Activated naive CD8-positive, alpha-beta T cell treated with anti-CD3 and anti-CD28 coated beads, Interleukin-2, amount 50 U/mL, for 24 hours (primary cell): ENCODE measurements at places on chromosomes 3 and 15.

DNA sequence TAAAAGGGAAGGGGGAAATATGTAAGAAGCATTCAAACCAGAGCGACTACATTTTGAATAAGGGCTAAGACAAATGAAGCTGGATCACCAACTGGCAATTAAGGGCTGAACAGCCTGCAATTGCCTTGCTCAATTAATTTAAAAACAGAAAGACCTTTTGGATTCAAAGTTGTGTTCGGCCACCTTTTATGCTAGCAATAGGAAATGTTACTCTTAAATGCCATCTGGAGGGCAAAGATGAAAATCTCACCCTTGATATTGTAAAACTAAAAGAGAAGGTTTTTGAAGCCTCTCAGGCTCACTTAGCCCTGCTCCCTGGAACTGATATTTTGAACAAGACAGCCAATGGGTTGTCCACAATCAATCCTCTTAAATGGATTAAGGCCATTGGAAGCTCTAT, 44.2 kb downstream of the ACAD9 start:
- no peak for DNase-seq

- DNase-seq: no peak
Observed at GRCh38 chr15:49370782-49371181, 52.3 kb upstream of the FGF7 start.

GRCh38 chr15:71334873-71335272, 219.6 kb downstream of the THSD4 start:
- no peak for DNase-seq

DNA sequence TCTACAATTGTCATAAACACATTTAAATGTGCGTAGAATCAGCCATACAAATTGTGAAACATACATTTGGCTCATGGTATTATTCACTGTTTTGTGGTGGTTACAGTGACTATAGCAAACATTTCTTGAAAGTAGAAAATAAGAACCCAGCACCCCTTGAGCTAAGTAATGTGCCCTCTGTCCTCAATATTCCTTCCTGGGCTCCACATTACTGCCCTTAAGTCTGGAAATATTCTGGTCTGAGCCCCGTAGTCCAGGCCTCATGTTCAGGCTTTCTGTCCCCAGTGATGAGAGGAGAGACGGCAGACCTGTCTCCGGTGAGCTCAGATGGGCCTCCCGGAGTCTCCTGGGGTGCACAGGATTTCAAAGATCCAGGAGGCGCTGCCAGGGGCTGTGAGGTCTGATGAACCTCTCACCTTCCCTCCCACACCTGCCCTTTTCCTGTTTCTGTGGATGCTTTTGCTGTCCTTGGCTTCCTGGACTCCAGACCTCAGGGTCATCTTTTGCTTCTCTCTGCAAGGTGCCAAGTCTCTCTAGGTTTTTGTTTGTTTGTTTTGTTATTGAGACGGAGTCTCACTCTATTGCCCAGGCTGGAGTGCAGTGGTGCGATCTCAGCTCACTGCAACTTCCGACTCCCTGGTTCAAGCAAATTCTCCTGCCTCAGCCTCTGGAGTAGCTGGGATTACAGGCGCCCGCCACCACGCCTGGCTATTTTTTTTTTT, 8.8 kb upstream of the MUC20 start:
- no peak for DNase-seq

DNA sequence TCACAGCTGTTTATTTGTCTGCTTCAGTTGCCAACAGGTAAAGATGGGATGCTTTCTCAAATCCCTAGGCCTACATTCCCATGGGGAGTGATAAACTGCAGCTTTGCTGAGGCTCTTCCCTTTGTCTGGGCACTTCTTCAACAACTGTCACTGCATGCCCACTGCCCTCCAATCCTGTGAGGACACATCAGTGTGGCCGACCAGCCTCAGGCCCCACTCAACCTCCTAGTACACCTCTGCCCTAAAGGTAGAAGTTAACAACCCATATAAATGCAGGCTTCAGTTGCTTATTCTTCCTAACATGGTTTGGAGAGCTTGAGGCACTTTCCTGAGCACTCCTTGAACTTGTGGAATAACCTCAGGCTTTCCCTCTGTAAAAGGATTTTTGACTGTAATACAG, 49.6 kb downstream of the ROPN1B start:
- DNase-seq: no peak

GRCh38 chr15:46654993-46655392, 1020.2 kb downstream of the SQOR start:
- DNase-seq: no peak

DNA sequence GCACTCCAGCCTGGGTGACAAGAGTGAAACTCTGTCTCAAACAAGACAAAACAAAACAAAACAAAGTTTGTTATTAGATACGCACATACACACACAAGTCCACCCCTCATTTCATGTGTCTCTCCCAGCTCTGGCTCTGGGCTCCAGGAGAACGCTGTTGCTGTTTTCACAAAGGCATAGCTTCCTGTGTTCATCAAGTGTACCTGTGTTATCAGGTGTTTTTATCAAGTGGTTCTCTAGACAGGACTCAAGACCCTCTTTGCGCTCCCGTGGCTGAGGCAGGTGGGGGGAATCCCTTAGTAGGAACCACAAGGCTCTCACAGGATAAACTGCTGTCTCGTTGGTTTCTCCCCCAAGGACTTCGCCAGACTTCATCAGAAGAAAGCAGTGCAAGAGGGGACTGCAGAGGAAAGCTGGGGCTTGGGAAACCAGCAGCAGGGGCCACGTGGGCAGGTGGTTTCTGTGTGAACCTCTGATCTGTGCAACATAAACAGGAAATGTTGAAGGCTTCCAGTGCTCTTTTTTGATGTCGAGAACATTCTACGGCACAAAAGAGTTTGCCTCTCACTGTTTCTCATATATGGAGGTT, 6.9 kb upstream of the PPP1R2 start:
- DNase-seq: peak; percentile 76

GRCh38 chr3:112802338-112802737, 44.3 kb downstream of the CD200R1L start:
- no peak for DNase-seq

- no peak for DNase-seq
Observed at GRCh38 chr15:66188464-66188863, 65.1 kb downstream of the MEGF11 start.

GRCh38 chr15:48559285-48559684, 86.2 kb downstream of the FBN1 start:
- DNase-seq: no peak

- no peak for DNase-seq
Observed at GRCh38 chr3:168544097-168544957, 448.6 kb upstream of the GOLIM4 start.

DNA sequence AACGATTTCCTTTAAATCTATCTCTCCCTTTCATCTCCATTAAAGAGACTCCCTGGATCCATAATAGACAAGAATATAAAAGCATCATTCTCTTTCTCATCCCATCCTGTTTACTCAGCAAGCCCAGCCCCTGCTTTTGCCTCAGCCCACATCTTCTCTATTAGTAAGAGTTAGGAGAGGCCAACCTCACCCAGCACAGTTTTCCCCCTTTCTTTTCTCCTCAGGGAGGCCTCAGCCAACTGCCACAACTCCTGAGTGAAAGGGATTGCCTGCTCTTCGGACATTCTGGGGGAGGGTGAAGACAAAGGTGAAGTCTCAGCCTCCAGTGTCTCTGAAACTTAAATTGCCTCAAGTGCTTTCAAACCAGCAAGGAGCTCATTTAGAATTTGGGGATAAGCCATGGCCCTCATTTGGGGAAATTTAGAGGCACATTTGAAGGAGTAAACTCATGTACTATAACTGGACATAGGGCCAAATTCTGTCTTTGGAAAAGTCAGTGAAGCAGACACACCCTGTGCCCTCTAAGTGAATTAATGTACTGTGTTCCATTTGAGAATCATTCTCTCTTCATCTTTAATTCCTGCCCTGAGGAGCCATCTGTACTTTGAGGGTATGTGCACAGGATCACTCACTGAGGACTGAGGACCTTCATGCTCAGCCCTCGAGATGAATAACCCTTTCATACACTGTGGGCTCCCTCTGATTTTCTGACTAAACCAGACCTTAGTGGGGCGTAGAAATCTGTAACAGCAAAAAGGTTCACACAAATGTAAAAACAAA, 82.5 kb downstream of the SOX2 start:
- no peak for DNase-seq

GRCh38 chr3:21345382-21345976, 405.5 kb downstream of the ZNF385D start:
- no peak for DNase-seq

DNA sequence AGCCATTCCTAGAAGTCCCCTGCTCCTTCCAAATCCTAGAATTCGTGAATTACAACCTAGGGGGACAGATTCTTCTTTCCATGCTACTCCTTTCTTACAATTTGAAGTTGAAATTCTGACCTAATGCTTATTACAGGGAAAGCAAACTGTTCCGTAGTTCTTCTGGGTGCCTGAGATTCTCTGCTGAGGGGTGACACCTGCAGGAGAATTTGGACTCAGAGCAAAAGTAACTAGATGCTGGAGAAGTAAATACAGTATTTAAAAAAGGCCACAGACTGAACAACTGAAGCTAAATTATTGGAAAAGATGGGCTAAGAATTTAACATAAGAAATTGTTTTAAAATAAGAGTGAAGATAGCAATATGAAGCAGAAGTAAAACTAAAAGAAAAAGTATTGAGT, 37.9 kb downstream of the ACAD9 start:
- DNase-seq: no peak

- no peak for DNase-seq
Observed at GRCh38 chr3:188446014-188446413, 292.1 kb downstream of the LPP start.

GRCh38 chr15:31452595-31453557, 126.2 kb downstream of the KLF13 start:
- DNase-seq: no peak

DNA sequence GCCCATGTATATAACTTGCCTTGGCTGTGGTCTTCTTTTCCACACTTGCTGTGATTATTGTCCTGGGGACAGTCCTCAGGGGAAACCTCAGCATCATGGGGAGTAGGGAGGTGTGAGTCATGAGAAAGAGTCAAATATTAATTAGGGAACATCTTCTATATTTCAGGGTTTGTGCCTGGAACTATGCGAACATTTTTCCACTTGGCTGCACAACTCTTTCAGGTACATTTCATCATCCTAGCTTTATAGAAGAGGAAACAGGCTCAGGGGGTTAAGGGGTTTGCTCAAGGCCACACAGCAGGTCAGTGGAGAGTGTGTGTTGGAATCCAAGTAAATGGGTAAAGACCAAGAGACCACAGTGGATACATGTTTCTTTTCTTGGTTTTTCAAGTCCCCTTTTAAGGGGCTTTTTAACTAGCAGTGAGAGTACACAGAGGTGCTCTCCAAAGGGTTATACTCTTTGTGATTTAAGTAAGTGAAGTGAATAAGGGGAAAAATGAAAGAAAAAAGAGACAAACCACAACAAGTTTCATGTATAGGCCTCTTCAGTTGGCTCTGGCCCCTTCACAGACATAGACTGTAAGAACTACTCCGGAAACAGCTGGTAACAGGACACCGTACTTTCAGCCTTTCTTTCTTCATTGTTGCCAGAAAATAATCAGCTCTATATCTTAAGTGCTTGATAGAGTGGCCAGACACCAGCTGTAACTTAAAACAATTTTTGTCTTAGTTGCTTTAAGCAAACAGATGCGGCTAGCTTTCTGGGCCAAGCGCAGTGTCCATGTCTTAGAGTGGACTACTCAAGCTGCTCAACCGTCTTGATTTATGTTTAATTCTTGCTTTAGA, 64.6 kb downstream of the EEFSEC start:
- DNase-seq: no peak
